ENCODE measurements at places on chromosomes 5 and 9.

DNA sequence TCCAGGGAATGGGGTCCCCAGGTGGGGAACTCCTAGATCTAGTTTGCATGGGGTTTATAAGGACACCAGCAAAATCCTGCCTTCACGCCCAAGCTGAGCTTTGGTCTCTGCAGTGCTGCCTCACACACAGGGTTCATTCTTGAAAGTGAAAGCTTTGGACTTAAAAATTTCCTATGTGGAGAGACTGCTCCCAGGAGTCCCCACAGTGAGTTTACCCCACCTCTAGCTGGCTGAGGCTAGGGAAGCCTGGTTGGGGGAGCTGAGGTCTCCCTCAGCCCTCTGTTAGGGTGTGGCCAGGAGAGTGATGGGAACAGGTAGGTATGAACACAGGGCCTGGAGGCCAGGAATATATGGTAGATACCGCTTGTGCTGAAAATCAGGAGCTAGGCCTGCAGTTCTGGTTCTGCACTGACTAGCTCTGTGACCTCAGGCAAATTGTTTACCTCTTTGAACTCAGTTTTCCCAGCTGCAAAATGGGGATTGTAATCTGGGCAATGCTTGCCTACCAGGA, 41.5 kb upstream of the LARP1 start:
- no peak for DNase-seq

- no peak for DNase-seq
Measured at GRCh38 chr9:130183133-130183762, 11.0 kb downstream of the NCS1 start.

- DNase-seq, result no peak
Measured at GRCh38 chr9:37998881-37999587, 70.0 kb downstream of the SHB start.

DNA sequence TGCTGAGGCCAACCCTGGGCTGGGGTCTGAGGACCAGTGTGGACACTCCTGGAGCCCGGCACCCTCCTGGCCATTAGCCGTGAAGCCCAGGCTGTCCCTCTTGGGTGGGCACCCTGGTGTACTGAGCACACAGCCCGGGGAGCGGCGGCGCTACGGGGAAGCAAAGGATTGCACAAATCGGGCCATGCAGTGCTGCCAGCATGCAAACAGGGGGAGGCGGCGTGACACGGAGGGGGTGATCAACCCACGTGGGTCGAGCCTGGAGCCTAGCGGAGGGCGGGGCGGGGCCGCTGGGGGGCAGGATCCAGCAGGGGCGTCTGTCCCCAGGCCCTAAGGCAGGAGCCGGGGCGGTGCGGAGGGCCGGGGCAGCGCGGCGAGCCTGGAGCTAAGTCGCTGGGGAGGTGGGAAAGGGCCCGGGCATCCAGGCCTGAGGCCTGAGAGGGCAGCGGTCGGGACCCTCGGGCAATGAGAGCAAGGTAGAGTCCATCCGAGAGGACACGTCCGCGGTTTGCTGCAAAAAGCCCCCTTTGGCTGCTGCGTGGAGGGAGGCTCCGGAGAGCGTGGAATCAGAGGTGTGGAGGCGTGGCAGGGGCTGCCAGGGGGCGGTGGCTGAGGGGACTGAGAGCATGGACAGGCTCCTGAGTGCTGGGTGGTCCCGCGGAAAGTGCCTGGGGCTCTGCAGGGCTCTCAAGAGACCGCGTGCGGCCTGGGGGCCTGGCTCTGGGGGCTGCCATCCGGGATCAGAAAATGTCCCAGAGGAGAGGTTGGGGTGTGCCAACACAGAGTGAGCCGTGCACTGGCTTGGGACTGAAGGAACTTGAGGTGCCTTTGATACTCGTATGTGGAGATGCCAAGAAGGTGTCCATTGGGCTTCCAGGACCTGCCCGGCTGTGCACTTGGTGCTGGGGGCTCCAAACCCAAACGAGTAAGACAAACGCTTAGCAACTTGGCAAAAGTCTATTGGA, 94.2 kb downstream of the BARX1 start:
- DNase-seq, result no peak

- DNase-seq, result no peak
Measured at GRCh38 chr9:102518324-102518723, 476.8 kb upstream of the CYLC2 start.

GRCh38 chr5:1418921-1419280, 26.3 kb downstream of the SLC6A3 start:
- no peak for DNase-seq

DNA sequence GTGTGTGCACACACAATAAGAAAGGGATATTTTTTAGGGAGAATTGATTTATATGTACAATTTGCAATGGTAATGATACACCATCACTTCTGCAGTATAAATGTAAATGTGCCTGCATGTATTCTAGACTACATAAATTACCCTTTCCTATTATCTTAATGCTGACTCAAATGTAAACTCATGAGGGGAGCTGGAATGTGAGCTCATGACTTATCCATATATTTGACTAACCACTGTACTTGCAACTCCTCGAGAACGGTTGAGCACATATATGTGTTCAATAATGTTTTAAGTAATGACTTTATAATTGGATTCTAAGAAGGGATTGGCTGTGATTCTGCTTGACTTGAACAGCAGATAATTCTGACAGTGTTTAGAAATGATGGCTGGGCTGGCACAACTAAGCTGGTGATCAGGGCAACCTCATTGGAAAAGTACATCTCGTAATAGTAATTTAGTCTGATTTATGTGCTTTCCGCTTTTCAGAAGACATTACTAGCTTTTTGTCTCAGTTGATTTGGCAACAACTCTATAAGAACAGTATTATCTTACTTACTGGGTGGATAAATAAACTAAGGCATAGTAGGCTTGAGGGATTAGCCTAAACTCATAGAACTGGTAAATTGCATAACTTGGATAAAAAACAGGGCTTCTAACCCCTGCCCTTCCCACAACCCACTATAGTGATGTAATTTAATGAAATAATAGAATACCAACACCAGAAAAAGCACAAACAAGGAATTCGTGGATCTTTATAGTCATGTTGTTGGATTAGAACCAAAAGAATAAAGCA, 130.2 kb upstream of the SPEF2 start:
- DNase-seq, result no peak

GRCh38 chr5:110441035-110441434, 285.4 kb downstream of the TMEM232 start:
- no peak for DNase-seq

DNA sequence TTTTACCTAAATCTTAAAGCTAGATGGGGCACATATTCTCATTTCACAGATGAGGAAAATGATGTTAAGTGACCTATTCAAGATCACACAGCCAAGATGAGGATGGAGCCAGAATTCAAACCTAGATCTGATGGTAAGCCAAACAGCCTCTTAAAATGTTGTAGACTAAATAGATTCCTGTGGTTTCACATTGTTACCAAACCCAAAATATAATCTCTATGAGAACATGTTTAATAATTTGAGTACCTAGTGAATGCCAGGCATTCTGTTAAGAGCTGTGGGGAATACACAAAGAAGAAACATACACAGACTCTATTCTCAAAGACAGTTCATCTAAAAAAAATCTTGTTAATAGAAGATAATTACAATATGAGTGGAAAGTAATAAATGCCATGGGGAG, 25.2 kb downstream of the HOMER1 start:
- DNase-seq, result no peak

- DNase-seq, result no peak
Measured at GRCh38 chr5:119897537-119898370, 268.4 kb downstream of the FAM170A start.

DNA sequence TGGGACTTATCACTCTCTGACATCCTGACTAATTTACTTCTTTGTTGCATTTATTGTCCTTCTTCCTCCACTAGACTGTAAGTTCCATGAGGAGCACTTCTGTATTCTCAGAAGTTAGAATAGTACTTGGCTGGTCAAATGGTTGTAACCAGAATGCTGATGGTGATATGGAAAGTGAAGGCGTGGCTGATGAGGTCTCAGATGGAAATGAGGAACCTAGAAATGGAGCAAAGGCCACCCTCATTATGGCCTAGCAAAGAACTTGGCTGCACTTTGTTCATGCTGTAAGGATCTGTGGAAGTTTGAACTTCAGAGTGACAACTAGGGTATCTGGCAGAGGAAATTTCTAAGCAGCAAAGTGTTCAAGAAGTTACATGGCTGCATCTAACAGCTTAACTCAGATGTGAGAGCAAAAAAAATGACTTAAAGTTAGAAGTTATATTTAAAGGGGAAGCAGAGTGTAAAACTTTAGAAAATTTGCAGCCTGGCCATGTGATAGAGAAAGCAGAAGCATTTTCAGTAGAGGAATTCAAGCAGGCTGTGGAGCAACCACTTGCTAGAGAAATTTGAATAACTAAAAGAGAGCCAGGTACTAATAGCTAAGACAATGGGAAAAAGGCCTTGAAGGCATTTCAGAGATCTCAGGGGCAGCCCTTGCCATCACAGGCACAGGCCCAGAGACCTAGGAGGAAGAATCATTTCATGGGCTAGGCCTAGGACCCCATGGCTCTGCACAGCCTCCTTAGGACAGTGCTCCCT, 14.9 kb upstream of the SLC22A5 start:
- no peak for DNase-seq

- no peak for DNase-seq
Measured at GRCh38 chr9:130313103-130313858, 47.7 kb downstream of the HMCN2 start.

DNA sequence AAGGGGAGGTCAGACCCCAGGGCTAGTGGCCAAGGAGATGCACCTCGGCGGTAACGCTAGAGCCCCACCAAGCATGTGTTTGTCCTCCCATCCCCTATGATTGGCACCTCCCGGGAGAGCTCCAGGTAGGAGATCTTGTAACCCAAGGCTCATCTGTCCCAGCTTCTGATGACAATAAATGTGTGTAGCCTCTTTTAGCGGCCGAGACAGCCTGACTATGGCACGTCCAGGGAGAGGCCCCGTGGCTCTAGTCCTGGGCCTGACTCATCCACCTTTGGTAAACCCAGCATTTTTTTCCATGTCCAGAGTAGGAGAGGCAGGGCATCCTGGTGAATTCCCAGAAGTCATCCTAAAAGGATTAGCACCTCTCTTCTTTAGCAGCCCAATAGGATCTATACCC, 39.2 kb downstream of the IRF1 start:
- DNase-seq, result no peak

DNA sequence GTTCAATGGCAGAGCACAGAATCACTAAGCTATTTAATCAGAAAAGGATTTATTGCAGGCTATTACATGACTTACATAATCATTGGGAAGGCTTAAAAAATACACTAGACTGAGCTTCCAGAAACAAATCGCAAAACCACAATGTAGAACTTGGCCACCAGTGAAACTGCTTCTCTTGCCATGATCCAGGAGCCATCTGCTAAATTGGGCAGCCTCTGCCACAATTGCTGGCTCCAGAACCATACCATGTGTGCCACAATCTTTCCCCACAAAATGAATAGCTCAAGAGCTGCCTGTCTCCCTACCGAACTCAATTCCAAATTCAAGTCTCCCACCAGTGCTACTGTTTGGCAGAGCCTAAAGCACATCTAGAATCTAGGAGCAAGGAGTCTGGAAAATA, 9.8 kb upstream of the ERAP1 start:
- no peak for DNase-seq

- no peak for DNase-seq
Measured at GRCh38 chr9:105401651-105402050, 46.2 kb upstream of the FSD1L start.

GRCh38 chr9:20783057-20784038, 99.3 kb downstream of the FOCAD start:
- DNase-seq, result no peak

GRCh38 chr5:38608874-38609273, 52.4 kb upstream of the LIFR start:
- DNase-seq, result no peak

- no peak for DNase-seq
Measured at GRCh38 chr5:117220730-117221129, 646.1 kb upstream of the SEMA6A start.

DNA sequence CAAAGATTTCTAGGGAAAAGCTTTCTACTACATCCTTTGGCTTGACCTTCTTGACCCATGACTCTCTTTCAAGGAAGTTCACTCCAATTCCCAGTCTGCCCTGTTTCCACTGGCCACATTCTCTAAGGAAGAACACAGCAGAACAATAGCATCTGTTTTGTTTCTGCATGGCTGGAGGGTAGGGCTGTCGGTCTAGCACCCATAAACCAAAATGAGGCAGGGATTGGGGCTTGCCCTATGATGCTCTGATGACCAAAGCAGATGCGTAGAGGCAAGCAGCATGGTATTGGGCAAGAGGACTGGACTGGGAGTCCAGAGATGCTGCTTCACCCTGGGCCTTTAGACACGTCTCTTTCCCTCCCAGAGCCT, 24.1 kb downstream of the GOLGA2 start:
- DNase-seq, result no peak

DNA sequence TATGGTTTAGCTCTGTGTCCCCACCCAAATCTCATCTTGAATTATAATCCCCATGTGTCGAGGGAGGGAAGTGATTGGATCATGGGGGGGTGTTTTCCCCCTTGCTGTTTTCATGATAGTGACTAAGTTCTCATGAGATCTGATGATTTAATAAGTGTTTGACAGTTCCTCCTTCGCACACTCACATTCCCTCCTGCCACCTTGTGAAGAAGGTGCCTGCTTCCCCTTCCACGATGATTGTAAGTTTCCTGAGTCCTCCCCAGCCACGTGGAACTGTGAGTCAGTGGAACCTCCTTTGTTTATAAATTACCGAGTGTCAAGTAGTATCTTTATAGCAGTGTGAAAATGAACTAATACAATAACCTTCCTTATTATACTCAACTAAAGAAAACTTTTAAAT, 24.3 kb upstream of the TEX10 start:
- no peak for DNase-seq

DNA sequence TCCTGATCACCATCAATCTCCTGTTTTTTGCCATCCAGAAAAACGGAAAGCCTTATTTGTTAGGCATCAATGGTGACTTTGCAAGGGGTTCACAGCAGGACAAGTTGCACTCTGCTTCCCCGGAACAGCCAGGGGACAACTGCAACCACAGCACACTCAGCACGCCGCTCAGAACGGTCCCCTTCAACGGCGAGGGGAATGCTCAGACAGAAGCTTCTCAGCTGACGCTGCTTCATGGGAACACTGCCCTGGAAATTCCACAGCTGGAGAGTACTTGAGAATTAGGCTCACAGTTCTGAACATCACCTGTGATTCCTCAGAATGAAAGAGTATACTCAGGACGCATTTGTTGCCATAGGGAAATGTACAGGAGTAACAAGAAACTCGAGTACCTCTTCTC, 40.1 kb upstream of the PLPP6 start:
- DNase-seq, result no peak

DNA sequence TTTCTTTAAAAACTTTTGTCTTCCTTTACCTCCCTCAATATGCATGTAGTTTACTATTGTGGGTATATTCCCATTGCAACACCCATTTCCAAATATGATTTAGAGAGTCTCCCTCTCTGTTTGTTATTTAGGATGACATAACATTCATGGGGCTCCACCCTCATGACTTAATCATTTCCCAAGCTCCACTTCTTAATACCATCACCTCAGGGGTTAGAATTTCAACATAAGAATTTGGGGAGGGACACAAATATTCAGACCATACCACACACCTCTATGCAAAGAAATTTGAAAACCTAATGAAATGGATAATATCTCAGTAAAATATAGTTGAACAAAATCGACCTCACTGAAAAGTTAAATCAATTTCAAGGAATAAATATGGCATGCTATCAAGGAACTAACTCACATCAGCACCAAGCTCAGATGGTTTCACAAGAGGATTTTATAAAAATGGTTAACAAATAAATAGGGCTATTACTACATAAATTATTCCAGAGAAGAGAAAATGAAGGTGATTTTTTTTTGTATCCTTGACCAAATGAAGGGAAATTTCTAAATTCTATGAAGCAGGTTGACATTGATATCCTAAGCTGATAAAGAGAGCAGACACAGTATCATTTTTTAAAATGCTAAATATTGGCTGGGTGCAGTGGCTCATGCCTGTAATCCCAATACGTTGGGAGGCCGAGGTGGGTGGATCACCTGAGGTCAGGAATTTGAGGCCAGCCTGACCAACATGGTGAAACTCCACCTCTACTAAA, 20.2 kb upstream of the UBTD2 start:
- DNase-seq, result no peak

Data from activated CD4-positive, alpha-beta T cell treated with anti-CD3 and anti-CD28 coated beads, Interleukin-2, amount 50 U/mL, for 4 hours (primary cell).